ENCODE measurements at places on chromosomes 2 and 18. TPM values are rescaled to one million over a fixed set of nuclear protein-coding genes. Genes with fewer than 3 reads are reported as not detected.

Gene CXCR1
- 1.2 TPM for polyA plus RNA-seq

Gene ASB18
- not detected for polyA plus RNA-seq

Gene NCL
- 82.1 TPM for polyA plus RNA-seq

Gene ORMDL1
- polyA plus RNA-seq = 25.2 TPM

Gene IL36B
- polyA plus RNA-seq = not detected

DNA sequence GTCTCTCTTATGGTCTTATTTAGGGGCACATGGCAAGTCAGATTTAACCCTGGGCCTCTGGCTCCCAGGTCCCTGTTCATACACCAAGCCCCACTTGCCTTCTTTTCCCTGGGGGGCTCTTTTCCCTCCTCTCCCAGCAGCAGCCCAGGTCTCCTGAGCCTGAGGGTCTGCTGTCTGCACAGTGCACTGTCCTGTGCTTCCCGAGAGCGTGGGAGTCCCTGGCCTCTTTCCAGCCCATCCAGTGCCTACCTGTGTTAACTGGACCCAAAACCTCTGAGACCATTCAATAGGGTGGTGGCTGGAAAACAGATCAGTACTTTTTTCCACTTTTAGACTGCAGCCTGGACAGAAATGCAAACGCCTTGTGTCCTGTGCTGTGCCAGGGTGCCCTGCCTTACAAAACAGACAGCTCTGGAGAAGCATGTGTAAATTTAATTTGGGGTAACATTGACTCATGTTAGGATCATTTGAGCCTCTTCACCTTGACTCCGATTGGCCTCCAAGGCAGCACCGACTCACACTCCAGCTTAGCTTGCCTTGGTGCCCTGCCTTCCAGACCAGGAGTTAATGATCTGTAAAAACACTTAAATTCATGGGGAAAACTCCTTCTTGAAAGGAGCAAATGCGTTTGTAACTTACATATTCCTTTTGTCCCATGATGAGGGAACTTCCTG lies 34.3 kb downstream of the TWIST2 start:
- DNase-seq = no peak

DNA sequence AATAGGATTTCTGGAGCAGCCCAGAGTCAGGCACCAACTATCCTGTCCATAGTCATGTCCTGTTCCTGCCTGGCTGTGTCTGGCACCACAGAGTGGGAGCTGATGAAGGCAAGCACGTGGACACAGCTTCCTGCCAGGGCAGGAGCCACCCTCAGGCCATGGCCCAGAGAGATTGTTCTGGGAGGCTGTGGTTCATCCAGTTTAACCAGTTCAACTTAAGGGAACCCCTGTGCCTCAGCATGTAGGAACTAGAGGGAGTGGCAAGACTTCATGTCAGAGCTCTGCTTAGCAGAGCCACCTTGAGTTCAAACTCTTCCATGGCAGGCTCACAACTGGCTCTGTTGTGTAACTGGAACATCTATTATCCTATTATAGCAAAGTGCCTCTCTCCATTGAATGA lies 73.2 kb upstream of the NCKAP5 start:
- no peak for DNase-seq

DNA sequence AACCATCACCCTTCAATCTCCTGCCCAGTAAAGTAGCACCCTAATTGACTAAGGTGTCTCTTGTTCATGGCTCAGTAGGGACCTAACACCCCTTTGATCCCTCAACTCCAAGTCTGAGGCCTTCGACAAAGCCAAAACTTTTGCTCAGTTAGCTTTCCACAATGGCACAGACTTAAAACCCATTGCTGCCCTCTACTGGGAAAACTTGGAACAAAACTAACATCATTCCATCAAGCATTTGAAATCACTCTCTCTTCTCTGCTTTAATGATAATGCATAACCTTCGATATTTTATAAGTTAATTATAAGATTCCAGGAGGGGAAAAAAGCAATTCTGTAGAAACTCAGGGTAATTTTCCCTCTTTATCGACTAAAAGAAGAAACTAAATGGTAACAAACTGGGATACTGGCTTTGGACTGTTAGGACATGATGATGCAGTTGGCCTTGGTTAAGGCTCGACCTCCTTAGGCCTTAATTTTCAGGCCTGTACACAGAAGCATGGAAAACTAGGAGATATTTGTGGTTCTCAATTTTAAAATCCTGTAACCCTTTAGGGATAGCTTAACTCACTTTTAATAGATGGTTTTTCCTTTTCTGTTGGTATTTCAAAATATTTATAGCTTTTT lies 127.8 kb downstream of the STK39 start:
- DNase-seq = no peak

DNA sequence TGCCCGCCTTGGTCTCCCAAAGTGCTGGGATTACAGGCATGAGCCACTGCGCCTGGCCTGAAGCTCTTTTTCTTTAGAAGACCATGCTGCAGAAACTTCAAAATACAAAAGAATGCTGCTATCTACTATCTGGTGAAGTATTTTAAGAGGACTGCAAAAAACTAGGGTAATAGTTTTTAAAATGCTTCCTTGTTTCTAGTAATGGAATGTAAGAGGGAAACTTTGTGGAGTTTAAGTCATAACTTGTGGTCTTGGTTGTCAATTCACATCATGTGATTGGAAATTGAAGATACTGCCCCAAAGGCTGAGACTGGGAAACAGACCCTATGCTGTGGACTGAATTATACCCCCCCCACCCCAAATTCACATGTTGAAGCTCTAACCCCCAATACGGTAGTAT lies 68.3 kb downstream of the B3GNT2 start:
- no peak for DNase-seq

- DNase-seq = no peak
These were observed 19.8 kb downstream of the EVX2 start for GRCh38 chr2:176063958-176064357.

DNA sequence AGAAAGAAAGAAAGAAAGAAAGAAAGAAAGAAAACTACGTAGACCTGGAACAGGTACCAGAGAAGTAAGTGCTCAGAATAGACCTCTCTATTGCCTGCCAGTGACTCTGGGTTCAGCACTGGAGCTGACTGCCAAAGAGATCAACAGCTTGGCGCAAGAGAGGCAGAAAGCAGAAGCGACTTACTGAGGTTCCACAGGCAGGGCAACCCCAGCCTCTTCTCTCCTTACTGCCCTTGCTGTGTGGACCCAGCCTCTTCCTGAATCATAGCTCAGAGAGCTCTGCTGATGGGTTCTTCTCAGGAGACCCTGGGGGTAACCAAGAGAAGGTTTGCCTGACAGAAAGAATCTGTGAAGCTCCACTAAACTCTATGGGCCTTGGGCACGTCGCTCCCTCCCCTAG lies 7.1 kb downstream of the CAPN13 start:
- no peak for DNase-seq

DNA sequence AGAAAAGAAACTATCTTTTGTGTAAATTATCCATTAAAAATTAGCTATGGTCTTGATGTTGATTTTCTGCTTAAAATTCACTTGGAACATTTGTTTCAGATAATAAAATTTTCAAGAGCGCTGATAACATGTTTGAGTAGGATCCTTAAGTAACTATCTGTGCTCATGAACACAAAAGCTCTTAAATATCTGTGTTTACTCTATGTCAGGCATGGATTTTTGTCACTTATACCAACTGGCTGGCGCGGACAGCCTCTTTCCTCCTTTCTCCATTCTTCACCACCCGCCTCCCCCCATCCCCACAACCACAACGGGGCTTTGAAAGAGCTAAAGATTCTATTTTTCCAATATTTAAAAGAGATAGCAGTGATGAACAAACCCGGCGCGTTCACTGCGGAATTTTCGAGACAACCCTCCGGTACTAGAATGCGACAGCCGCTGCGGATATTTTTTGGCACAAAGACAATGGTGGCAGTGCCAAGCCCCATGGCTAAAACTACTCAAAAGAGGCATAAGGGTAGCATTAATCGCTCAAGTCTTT lies 181.5 kb downstream of the TCF4 start:
- DNase-seq = no peak

DNA sequence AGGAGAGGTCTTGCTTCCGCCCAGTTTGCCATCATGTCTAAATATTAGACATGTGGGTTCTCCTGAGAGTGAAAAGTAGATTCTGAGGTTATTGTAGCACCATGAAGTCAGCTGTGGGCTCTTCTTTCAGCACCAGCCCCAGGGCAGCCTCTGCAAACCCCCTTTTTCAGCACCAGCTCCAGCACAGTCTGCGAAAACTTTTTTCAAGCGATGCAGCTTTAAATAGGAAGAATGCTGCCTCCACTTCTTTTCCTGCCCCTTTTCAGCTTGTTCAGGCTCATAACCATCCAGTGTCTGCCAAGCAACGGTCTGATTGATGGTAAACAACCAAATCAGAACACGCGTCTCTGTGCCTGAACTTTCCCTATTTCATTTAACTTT lies at the start of gene COL5A2:
TSS of gene COL5A2 (minus strand) at position 192 of the 381 bp plus-strand sequence. CDS start at position 35, 157 bp downstream.
- DNase-seq = peak; percentile 79

DNA sequence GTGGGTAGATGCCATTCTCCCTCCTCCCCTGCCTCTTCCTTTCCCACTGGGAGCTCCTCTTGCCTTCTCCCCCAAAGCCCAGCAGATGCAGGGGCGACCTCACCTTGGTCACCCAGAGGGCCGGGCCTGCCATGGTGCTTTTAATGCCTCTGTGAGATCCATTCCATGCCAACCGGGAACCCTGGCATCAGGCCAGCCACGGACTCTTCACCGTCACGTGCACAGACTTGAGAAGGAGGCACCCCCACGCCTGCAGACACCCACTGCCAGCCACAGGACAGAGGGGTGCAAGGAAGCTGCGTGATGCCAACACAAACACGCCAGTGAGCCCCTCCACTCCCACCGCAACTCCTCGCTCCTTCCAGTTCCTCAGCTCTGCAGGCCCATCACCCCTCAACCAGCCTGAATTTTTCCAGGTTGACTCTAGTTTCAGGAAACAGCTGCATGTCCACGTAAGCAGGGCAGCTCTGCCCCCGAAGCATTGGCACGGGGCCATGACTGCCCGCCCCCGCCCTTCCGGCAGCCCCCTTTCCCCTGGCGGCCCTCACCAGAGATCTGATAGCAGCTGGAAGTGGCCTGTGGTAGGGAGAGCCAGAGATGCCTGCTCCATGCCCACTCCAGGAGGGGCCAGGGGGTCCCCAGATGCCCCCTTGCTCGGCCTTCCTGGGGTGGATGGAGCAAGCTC lies 50.8 kb downstream of the DNMT3A start:
- peak; percentile 82 for DNase-seq

GRCh38 chr2:10452312-10452711 lies 4.2 kb upstream of the ODC1 start:
- peak; percentile 79 for DNase-seq

GRCh38 chr18:60247103-60247502 lies 125.5 kb downstream of the MC4R start:
- DNase-seq = no peak

DNA sequence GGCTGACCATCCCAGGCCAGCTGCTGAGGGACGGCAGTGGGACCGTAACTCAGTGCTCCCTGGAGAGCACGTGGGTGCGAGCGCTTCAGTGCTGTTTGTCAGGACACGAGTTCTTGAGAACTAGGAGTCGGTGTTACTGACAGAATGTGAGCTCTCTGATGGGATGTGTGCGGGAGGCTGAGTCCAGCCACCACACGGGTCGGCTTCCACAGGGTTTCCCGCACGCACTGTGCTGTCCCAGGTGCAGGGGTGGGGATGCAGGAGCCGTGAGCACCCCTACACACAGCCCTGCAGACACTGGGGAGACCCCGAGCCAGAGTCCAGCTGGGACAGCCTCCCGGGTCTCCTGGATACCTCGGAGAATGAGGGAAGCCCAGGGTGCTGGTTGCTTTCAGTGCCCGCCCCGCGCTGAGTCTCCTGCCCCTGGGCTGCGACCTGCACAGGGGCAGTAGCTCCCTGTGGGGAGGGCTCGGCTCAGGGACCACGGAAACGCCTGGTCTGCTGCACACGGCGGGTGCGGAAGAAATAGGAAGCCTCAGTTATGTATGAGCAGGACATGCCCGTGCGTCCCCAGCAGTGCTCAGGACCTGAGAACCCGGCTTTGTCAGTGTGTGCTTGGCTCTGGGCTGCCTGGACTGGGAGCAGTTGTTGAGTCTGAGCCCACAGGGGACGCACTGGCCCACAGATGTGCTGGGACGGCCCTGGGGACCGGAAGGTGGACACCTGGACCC lies 71.2 kb downstream of the KCNG2 start:
- no peak for DNase-seq

DNA sequence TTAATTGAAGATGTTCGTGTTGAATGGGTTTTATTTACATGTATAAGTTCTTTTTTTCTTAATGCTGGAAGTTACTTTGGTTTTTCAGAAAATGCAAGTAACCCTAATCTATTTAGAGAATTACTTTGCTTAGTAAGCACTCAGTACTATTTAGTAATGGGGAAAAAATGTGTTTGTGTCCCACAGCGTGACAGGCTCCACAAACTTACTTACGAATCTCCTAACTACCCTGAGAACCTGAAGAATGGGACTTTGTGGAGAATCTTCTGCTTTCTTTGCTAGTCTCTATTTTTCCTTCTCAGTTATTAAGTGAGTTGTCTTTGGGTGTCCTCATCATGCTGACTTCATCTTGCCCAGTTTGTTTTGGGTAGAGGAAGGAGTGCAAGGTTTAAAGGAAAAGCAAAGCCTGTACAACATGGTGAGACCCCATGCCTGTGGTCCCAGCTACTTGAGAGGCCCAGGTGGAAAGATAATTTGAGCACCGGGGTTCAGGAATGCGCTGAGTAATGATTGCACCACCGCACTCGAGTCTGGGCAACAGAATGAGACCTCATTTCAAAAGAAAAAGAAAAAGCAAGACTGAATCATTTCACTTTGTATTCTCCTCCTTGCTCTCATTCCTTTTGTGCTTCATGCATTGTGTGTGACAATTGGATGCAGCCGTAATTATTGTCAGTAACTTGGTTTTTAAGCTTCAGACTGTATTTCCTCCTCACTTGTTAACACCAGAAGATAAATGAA lies 10.2 kb downstream of the NEDD4L start:
- DNase-seq = no peak

DNA sequence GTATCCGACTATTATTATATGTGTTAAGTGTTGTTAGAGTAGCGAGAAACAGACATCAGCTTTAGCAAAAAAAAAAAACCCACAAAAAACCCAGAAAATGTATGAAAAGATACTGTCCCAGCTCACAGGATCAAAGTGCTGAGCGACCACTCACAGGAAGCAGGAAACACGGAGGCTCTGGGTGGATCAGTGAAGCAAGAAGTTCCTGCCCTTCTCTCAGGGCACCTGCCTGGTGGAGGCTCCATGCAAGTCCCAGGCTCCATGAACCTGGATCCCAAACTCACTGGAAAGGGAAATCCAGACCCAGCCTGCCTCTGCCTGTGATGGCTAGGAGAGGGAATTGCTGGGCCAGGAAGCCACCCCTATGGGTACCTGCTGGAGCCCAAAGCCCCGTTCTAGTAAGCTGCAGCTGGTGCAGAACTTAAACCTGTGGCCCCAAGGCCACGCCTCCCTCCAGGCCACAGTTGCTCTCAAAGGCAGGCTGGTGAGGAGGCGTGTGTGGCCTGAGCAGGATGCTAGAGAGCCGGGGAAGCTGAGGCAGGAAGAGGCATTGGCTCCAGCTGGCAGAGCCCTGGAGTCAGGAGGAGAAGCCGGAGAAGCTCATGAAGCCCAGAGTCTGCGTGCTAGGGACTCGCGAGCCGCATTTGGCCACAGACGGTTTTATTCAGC lies 63.5 kb upstream of the TAF1B start:
- DNase-seq = no peak

DNA sequence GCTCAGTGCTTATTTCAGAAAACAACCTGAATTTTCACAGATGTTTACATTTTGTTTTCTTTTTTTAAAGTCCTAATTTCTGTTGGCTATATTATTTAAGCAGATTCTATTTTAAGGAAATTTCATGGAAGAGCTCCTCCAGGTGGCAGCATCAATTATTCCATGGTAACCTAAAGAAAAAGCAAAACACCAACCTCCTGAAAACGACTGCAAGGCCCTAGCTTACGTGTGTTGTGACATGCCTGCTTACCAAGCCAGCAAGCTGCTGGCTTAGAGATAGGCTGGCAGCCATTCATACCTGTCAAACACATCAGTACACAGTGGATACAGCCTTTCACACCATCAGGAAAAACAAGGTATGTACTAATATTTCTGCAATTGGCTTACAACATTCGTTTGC lies 64.9 kb downstream of the LPIN2 start:
- no peak for DNase-seq
